Activated naive CD4-positive, alpha-beta T cell (primary cell): ENCODE measurements at places on chromosomes 7 and 10.

DNA sequence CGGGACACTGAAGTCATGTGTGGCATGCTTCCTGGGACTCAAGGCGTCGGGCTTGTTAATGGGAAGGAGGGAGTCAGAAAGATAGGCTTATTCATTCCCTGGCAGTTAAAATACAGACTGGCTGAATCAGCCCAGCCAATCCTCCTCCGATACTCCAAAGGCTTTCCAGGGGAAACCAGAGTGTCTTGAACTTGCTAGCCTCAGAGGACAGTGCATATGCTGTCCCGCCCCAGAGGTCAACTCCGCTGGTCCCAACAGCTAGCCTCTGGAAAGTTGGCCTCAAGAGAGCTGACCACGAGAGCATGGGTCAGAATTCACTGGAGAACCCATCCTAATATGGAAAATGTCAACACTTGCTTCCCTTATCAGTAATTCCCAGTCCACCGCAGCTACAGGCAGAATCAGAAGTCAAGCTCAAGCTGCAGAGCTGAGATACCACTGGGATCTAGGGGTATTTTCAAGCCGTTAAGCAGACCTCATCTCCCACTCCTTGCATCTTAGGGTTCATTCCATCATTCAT lies 43.0 kb downstream of the ELMO1 start:
- no peak for DNase-seq

DNA sequence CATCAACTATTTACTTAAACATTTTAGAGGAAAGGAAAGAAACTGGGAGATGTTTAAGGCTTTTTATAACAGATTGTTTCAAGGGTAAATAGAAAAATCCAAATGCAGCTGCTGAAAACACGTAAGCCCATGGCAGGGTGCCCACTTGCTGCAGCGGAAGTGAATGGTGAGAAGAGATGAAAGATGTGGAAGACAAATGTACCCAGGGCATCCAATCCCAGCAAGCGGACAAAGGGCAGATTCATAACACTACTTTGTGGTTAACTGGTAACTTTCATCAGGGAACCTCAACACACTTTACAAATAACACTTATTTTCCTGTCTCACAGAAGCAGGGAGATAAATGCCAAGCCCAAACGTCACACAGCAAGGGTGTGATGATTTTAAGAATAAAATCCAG lies 358.4 kb downstream of the KCNMA1 start:
- no peak for DNase-seq

- no peak for DNase-seq
Observed at GRCh38 chr7:84549409-84549808, 354.8 kb upstream of the SEMA3A start.

DNA sequence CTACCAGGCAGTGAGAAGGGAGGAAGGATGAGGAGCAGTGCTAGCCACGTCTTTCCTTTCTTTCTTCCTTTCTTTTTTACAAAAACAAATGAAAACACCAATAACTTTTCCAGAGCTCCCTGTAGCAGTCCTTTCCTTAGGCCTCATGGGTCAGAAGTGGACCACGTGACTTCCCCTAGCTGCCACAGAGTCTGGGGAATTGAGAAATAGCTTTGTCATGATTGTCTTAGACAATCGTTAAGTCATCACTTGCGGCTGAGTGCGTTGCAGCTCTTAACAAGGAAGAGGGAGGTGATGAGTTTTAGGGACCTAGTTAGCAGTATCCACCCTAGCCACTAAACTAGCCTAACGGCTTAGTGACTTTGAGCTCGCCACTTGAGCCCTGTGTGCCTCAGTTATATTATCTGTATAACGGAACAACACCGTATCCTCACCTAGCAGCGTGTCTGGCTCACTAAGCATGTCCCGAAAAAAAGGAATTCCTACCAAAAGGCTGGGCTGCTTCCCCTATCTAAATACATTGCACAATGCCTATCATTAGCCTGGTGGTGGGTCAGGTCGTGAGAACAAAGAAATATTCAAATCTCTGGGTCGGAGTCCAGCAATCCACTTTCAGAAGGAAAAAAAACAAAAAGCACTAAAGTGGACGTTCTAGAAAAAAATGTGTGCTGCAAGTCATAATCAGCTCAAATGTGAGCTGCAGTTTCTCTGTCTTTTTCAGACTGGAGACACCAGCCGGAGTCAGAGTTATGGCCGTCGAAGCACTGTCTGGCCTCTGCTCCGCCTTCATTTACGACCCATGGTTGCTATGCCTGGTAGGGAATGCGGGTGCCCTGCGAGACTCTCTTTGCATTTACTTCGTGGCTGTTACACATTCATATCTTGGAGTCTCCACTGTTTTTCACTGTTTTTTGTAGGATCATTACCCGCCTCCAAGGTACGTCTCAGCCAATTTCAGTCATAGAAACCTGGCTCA lies 338.5 kb upstream of the FOXK1 start:
- no peak for DNase-seq

DNA sequence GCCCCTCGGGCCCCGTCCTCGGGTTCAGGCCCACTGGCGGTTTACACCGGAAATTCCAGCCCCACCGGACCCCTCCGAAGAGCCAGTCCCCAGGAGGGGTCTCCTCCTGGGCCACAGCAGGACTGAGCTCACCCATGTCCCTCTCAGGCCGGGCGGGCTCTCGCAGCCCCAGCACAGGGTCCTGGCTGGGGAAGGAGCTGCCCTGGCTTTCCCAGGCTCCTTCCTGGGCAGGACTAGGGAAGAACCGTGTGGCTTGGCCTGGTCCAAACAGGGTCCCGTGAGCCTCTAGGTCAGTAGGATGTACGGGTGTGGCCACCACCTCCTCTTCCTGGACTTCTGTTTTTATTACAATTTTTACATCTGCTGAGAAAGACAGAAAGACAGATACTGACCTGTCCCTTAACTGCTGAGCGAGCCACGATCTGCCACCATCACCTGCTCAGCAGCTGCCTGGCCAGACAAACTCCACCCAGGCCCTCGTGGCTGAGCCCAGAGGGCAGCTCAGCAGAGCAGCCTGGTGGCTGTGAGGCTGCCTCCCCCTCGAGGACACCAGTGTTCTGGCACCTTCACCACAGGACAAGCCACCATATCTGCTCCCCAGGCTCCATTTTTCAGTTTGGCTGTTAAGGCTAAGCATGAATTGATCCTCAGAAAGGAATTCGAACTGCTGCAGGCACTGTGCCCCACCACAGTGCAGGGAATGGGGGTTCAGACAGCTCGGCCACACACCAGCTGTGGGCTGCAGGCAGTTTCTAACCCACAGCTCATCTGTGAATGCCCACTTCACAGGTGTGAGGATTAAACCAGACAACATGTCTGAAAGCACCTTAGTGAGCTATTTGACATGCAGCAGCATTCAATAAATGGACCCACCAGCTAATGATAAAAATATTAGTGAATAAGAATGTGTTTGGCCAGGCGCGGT lies 14.5 kb upstream of the ZNF777 start:
- no peak for DNase-seq

- no peak for DNase-seq
Observed at GRCh38 chr7:70703785-70704184, 428.2 kb upstream of the GALNT17 start.

- DNase-seq = no peak
Observed at GRCh38 chr7:41275255-41275654, 427.6 kb downstream of the INHBA start.

- no peak for DNase-seq
Observed at GRCh38 chr10:48655411-48656240, 29.0 kb upstream of the WDFY4 start.

DNA sequence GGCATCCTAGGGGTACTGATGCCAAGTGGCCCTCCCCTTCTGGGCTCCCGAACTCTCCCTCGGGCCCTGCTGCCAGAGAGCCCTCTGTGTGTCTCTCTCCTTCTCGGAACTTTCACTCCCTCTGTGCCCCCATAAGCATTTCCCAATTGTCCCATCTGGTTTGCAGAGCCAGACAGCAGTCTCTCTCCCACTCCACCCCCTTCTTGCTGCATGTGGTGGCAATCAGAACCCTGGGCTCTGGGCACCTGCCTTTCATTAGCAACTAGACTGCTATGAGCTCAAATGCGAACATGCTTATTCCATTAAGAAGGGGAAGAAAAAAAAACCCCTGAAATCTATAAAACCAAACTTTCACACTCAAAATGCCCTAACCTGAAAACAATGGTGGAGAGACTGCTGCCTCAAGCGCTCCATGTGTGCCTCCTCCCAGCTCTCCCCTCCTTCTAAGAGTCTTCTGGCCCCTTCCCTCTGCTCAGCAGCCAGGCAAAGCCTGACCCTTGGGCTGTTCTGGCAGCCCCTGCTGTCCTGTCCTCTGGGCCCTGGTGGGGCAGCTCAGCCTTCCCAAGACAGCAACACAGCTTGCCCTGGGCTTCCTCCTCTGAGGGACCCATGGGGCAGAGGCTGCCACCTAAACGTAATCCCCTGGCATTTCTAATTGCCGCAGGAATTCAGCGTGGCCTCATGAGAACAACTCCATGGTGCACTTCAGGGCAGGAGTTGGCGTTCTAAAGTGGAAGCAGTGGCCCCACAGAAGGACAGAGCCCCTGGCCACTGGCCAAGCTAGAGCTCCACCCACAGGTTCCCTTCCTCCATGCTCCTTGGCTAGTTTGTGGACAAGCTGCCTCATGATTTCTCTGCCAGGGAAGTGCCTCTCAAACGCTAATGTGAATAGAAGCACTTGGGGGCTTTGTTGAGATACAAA lies 415.4 kb downstream of the PLXNA4 start:
- DNase-seq = no peak

GRCh38 chr10:97573021-97573420 lies 442 bp downstream of the ANKRD2 start:
- DNase-seq = no peak

DNA sequence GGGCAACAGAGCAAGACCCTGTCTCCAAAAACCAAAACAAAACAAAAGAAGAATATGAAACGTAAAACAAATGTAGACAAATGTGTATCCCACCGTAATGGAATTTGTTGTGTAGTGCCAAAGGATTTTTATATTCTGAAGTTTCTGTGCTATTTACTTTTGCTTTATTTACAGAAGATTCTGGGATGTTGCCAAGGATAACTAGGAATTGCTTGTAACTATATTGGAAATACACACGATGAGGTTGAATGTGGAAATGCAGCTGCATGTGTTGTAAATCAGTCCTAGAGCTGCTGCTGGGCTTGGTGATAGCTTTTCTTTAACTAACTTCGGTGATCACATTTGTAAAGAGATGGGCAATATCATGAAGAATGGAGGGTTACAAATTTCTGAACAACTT lies 39.5 kb downstream of the GALNT17 start:
- no peak for DNase-seq

GRCh38 chr7:36468370-36469101 lies 78.9 kb downstream of the ANLN start:
- DNase-seq = no peak

DNA sequence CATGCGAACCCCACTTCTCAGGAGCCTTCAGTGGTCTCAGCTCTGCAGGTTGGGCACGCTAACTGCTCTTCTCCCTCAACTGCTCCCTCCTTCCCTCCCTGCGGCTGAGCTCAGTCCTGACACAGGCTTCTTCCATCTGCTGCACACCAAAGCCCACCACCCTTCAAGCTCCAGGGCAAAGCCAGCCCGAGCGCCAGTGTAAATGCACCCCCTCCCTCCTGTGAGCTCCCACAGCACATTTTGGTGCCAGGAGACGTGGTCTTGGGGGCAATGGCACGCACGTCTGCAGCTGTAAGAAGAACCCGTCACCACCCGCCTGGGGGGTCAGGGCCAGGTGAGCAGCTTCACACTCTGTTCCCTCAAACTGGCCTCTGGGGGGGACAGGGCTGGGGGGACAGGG lies 15.9 kb downstream of the VIPR2 start:
- DNase-seq = no peak

- DNase-seq = no peak
Observed at GRCh38 chr10:48907730-48908129, 31.9 kb downstream of the LRRC18 start.

- DNase-seq = no peak
Observed at GRCh38 chr7:42006801-42007513, 230.1 kb downstream of the GLI3 start.

DNA sequence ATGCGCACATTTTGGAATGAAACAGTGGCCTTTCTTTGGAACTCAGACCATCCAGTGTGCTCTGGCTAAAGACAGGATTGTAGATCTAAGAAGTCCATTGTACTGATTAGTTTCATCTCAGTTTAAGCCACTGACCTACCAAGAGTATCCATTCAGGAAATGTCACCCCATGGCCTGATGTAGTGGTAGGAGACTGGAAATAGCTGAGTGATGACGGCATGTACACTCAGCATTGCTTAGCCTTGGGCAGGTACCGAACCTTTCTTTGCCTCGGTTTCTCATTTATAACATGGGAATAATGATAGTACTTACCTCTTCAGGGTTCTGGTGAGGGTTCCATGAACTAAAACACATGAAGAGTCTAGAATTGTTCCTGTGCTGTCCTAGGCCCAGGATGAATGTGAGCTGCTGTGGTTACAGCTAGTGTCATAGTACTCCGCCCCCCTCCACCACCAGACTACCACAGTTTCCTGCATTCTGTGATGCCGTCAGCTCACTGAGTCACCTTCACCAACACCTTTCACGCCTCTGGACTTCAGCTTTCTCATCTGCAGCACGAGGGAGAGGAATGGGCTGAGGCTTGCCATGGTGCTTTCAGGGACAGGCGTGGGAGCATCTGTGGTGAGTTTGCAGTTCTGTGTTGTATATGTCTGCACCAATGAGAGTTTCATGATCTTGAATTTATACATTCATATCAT lies 484.0 kb upstream of the GALNT17 start:
- peak; percentile 5 for DNase-seq

- DNase-seq = no peak
Observed at GRCh38 chr10:15419279-15419874, 48.3 kb upstream of the FAM171A1 start.

DNA sequence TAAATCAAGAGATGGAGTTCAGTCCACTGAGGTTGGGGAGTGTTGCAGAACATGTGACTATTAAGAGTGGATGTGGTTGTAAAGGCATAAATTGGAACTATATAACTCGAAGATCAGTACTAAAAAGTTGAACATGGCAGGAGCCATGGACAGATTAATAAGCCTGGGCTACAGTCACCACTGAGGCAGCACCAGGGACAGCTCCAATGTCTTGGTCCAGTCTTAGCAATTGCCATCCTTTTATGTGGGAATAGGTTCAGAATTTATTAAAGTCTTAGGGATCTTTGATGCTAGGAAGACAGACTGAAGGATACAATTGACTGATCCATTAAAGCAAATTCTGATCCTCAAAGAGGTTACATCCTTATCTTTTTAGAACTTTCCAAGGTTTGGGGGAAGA lies 156.6 kb downstream of the ADRA2A start:
- no peak for DNase-seq

- no peak for DNase-seq
Observed at GRCh38 chr7:98483276-98483963, 82.5 kb upstream of the BAIAP2L1 start.

GRCh38 chr7:126776498-126776897 lies 476.2 kb downstream of the GRM8 start:
- DNase-seq = no peak
